ENCODE measurements at places on chromosomes 3 and 15.
A peak's percentile ranks its signal among the peaks of the same experiment; 100 is the strongest.

- DNase-seq = no peak
Observed at GRCh38 chr15:39799552-39800011, 16.9 kb upstream of the FSIP1 start.

DNA sequence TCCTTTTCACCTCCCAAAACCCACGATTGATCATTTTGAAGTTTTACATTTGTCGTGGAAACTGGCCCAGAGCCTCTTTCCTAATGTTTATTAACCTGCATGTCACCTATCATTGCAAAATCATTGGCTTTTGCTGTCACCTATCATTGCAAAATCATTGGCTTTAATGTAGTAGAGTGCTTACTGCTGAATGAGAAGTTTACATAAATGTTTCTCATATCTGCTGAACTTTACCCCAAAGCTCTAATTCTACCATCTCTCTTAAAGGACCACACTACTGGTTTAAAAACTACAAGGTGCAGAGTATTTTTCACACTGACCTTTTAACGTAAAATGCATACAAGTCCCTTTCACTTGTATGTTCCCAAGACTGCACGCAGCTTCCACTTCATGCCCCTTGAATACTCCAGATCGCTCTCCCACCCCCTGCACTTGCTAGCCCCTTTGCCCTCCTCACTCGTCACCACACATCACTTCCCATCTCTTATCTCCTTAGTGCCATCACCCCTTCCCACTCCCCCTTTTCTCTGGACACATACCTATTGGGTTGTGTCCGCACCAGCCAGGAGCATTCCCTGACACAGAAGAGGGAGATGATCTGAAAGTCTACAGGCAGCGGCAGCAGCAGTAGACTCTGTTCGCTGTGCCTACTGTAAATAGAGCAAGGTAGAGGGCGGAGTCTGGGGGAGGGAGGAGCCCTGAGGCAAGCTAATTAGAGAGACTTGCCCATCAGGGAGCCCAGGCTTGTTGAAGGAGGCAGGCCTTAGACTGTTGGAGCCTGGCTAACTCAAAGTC lies 30.2 kb upstream of the ATOSA start:
- DNase-seq = peak; percentile 58

- DNase-seq = no peak
Observed at GRCh38 chr15:56052395-56053045, 59.1 kb upstream of the NEDD4 start.

- no peak for DNase-seq
Observed at GRCh38 chr15:65579762-65580161, 31.2 kb downstream of the INTS14 start.

GRCh38 chr3:194158942-194159439 lies 23.0 kb downstream of the HES1 start:
- no peak for DNase-seq

DNA sequence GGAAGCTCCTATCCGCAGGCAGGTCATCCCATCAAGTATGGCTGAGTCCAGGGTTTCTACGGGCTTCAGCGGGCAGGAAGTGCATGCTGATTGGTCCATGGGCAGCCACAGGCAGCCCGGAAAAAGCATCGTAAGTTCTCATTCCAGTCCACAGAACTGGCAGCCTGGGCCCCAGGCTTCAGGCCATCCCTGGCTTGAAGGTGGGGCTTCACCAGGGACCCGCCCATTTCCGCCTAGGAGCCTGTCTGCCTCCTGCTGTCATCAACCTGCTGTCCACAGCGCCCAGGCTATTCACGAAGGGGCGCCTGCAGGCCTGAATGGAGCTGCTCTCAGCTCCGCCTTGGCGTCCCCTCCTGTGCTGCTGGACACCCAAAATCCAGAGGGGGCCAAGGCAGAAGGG lies 13.9 kb downstream of the PCYT1A start:
- no peak for DNase-seq

DNA sequence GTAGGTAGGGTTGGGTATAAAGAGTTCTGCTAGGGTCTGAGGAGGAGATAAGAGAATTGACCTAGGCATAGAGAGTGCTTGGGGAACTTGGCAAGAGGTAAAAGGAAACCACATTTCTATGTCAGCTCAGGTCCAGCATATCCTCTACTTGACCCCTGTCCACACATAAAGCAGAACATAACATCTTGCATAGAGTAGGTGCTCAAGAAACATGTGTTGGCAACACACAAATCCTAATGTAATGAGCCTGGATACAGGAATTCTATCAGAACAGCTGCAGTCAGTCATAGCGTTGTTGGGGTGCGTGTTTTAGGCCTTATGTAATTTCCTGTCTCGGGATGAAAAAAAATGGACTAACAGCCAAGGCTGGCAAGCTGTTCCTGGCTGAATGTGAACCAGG lies 35.0 kb upstream of the PLCL2 start:
- DNase-seq = no peak

- DNase-seq = no peak
Observed at GRCh38 chr3:139243710-139244109, 100.1 kb upstream of the MRPS22 start.

DNA sequence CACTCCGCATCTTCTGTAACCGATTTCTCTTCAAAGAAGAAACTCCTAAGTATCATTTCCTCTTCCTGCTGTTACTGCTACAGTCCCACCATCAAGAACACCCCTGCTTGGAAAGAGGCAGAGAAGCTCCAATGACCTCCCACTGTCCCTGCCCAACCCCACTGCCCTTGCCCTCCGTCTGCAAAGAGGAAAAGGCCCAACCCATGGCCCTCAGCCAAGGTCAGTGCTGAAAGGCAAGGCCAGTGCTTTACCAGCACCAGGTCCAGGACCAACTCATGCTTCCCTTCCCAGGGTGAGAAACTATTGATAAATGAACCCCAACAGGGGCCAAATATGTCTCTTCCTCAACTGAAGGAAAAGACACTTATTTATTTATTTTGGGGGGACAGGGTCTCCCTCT lies 22.5 kb downstream of the FAM240A start:
- no peak for DNase-seq

GRCh38 chr15:78992416-78993256 lies 47.8 kb upstream of the CTSH start:
- no peak for DNase-seq

All from HAP-1 (cell line).